Stimulated activated CD4-positive, alpha-beta T cell treated with anti-CD3 and anti-CD28 coated beads, Interleukin-1b, Interleukin-23, amount 100 ng/mL, for 4 hours (primary cell): ENCODE measurements at places on chromosomes 6 and 20.

GRCh38 chr6:22956029-22956681, 386.8 kb downstream of the HDGFL1 start:
- no peak for DNase-seq

DNA sequence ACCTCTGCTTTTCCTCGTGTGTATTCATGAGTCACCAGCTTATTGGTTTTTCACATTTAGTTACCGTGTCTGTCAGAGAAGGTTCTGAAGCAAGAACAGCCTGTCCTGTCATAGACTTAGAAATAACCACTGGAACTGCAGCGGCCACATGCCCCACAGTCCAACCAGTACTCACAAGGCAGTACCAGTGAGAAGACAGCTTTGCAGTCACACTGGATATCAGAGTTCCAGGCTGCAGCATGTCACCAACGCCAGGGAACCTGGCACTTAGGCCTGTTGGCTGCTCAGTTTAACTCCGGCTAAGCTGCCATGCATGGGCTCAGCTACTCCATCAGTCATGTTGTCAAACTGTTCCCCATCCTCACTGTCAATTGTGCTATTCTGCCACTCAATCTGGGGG, 40.1 kb downstream of the ADNP start:
- DNase-seq, result no peak

- no peak for DNase-seq
Observed at GRCh38 chr20:59676851-59677182, 72.5 kb downstream of the PHACTR3 start.

DNA sequence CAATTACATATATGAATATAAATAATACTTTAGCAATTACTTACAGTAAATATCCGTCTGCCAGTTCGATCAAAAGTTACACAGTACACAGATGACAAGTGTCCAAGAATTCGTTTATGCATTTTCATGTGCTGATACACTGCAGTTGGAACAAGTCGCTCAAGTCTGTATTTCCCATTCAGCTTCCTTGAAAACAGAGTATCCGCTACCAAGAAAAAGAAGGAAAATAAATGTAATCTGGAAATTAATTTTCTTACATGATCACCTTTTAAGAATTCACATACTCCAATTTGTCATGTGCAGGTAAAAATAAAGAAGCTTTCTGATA, 35.3 kb downstream of the PHIP start:
- no peak for DNase-seq

DNA sequence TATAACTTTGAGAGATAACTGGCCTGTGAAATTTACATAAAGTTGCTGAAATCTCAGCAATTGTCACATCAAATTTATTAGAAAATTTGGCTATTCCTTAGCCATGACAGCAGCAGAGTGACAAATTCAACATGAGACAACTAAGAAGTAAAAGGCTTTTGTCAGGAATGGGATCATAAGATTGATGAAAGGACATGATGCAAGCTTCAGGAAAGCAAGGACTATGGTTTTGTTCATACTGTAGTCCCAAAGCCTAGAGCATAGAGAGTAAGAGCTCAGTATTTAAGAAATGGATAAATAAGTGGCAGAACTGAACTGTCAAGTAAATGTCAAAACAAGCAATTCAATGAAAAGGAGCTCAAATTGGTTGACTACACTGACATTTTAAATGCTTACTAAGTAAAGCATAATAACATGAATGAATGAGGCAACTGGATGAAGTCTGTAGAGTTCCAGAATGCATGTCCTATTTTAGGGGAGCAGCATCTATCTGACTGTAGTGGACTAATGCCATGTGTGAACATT, 12.6 kb downstream of the PGM3 start:
- DNase-seq, result no peak

- no peak for DNase-seq
Observed at GRCh38 chr20:57934007-57934805, 224.4 kb upstream of the PMEPA1 start.

DNA sequence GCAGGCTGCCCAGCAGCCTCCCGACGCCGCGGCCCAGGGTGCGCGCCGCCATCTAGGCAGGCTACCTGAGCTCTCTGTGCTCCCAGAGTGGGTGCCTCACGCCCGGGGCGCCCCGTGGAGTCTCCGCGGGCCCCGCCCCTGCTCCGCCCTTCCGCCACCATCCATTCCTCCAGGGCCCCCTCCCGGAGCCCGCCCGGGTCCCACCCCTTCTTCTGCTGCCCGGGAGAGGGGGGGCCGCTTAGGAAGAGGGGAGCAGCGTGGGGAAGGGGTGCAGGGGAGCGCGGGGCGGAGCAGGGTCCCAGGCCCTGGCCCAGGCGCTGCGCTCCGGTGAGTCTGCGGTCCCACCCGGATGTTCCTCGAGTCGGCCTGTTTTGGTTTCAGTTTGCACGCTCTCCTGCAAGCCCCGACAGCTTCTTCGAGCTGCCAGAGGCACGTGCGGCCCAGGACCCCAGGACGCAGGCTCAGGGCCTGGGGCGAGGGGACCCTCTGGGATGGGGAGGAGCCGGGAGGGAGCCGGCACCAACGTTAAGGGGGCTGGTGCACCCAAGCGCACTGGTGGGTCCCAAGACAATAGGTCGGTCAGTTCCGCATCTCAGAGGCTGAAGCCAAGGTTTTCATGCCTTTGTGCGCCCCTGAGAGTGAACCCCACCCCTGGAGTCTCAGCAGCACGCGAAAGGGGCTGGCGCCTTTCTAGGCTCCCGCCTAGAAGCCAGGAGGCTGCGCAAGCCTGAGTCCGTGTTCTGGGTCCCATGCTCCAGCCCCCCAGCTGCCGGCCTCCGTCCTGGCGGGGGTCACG, at the start of gene ACSS1:
ACSS1 (minus strand) TSS at position 89 of the 796 bp plus-strand sequence; CDS start at position 52, 37 bp downstream.
- peak; percentile 47 for DNase-seq

GRCh38 chr6:145886228-145886956, 71.8 kb upstream of the FBXO30 start:
- no peak for DNase-seq

- DNase-seq, result no peak
Observed at GRCh38 chr6:70282919-70283461, 19.9 kb downstream of the COL9A1 start.

DNA sequence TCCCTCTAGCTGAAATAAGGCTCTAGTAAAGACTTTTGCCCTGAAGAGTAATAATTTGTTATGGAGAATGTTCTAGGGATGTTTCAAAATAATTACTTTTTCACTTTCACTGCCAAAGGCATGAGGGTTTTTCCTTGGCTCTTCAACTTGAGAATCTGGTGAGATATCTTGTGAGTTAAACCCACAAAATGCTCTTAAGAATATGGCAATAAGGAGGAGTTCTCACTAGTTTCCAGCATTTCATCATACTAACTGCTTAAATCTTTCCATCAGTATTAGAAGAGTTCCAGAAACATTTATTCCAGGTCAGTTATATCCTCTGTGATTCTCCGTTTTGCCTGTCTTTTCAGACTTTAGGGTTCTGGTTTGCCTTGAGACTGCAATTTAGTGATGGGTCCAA, 785.6 kb upstream of the GJE1 start:
- DNase-seq, result no peak

GRCh38 chr6:115271434-115271833, 789.3 kb downstream of the FRK start:
- DNase-seq, result no peak

GRCh38 chr20:23350904-23351838, 580 bp downstream of the NXT1 start:
- DNase-seq, result peak; percentile 43

- DNase-seq, result no peak
Observed at GRCh38 chr6:31354864-31355582, 2.0 kb downstream of the HLA-B start.

DNA sequence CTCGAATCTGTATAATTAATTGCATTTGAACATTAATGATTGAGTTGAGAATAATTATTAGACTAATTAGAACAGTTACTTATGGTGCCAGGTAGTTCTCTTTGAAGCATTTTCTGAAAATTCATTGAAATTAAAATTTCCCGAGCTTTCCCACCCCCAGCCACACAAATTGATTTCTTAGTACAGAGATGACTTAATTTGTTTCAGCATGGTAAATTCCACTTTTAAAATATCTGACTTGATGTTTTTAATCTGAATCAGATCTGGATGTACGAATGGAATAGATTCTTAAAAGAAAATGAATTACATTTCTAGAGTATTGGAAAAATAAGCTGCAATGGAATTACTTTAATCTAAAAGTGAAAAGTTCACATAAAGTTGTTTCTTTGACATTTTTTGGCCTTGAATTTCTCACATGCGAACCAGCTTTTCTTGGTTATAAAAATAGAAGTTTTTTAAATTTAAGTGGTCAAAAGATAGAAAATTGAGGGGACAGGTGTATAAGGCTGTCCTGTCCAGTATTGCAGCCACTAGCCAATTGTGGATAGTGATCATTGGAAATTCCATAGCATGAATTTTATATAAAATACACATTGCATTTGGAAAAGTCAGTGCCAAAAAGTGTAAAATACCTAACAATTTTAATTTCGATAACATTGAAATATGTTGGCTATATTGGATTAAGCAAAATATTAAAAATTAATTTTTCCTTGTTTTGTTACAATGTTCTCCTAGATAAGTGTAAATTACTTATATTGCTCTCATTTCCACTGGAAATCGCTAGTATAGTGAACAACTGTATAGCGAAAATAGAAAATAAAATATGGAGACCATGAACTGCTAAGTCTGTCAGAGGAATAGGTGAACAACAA, 102.9 kb downstream of the OR2B2 start:
- DNase-seq, result no peak

- no peak for DNase-seq
Observed at GRCh38 chr6:56594699-56595098, 48.0 kb downstream of the DST start.

DNA sequence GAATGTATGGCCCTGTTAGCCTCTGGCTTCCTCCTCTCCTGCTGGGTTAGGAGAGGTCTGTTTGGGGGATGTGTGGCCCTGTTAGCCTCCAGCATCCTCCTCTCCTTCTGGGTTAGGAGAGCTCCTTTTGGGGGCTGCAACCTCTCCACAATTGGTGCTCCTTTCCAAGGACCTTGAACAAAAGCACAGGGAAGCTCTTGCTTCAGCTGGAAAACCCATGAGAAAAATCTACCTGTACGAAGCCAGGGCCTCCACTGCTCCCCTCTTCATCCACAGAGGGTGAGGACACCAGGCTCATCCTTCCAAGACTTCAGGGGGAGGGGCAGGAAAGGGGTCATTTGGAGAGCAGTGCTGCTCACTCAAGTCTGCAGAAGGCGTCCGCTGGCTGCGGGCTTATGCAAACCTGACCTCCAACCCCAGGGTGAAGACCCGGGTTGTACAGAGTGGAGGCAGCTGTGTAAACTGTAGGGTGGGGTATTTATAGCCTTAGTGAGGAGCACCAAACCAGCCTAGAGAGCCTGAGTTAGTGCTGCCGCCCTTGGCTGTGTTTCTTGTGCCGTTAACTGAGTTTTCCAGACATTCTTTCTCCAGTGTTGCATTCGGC, 62.1 kb downstream of the SLC24A3 start:
- DNase-seq, result no peak

- DNase-seq, result no peak
Observed at GRCh38 chr6:15369838-15370237, 124.0 kb downstream of the JARID2 start.

GRCh38 chr20:31918466-31919105, 33.3 kb downstream of the PDRG1 start:
- no peak for DNase-seq

DNA sequence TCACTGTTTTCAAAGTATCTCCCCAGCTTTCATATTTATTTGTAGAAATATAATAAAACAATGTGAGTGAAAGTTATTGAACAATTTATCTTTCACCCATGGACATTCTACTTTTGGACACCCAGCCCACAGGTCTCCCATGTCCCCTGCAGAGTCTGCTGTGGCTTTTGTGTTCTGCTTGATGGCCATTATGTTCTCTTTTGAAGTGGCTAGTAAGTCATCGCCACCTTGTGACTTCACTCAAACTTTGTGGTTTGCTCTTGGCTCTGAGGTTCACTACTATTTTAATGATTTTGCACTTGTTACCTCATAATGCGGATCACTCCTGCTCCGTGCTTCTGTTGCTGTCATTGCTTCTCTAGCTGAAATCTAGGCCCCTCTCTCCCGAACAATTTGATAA, 10.2 kb upstream of the DEFB113 start:
- no peak for DNase-seq
